A549 treated with CORT108297 at 1 μM for 4 hours (cell line): ENCODE measurements at places on chromosomes 1 and 21. TPM values are rescaled to one million over a fixed set of nuclear protein-coding genes. Genes with fewer than 3 reads are reported as not detected.

The BEND5 gene
- total RNA-seq: not detected in 5 replicates

The GPR157 gene
- 2.9 to 8.1 TPM (median 6.1 TPM) in 5 replicates for total RNA-seq

The PGBD5 gene
- total RNA-seq: 0.65 to 0.85 TPM (median 0.70 TPM) in 5 replicates

The FCRL4 gene
- total RNA-seq: not detected in 5 replicates

The TMCC2 gene
- 2.4 to 2.8 TPM (median 2.6 TPM) in 5 replicates for total RNA-seq

The FOXD2 gene
- total RNA-seq: 0.32 to 0.60 TPM (median 0.49 TPM) in 5 replicates

The LCE1D gene
- not detected in 5 replicates for total RNA-seq

The MYOCOS gene
- not detected in 5 replicates for total RNA-seq

The KLHDC7A gene
- total RNA-seq: 1.3 to 2.4 TPM (median 1.5 TPM) in 5 replicates

The F13B gene
- total RNA-seq: 0.05 to 0.08 TPM (median 0.06 TPM) in 4 of 5 replicates, not detected in the other

The FAM177B gene
- not detected in 5 replicates for total RNA-seq

The CFAP126 gene
- total RNA-seq: 0.13 to 0.40 TPM (median 0.17 TPM) in 4 of 5 replicates, not detected in the other

The SH2D1B gene
- total RNA-seq: 0.06 to 0.21 TPM (median 0.08 TPM) in 5 replicates

The RGS1 gene
- not detected in 5 replicates for total RNA-seq

The KCNJ6 gene
- total RNA-seq: 2.0 to 3.3 TPM (median 3.1 TPM) in 5 replicates

The TTC34 gene
- total RNA-seq: 0.02 to 0.06 TPM (median 0.04 TPM) in 5 replicates

The KCNN3 gene
- total RNA-seq: 0.02 to 0.10 TPM (median 0.06 TPM) in 5 replicates

The ZSCAN20 gene
- 1.7 to 2.3 TPM (median 1.9 TPM) in 5 replicates for total RNA-seq
